ENCODE measurements at places on chromosomes 7 and 10.

- no peak for DNase-seq
Observed at GRCh38 chr7:158956805-158957509, 100.6 kb downstream of the DYNC2I1 start.

DNA sequence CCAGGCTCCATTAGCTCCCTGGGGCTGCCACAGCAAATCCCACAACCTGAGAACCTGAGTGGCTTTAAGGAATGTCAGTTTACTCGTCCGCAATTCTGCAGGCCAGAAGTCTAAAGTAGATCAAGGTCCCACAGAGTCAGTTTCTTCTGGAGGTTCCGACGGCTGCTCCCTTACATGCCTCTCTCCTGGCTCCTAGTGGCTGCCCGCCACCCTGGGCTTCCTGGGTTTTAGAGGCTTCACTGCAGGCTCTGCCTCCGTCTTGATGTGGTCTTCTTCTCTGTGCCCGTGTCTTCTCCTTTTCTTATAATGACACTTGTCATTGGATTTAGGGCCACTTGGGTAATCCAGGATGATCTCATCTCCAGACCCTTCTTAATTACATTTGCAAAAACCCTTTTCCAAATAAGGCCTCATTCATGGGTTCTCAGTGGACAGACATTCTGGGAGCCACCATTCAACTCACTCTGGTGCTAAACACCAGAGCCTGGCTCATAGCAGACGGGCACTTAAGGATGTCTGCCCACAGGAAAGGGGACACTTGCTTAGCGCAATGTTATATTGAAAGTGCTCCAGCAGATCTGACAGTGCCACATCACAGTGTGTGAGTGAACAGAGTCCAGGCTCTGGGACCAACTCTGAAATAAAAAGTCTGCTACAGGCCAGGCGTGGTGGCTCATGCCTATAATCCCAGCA, 77.6 kb downstream of the VWC2 start:
- DNase-seq, result no peak

GRCh38 chr10:91838199-91838598, 40.0 kb downstream of the TNKS2 start:
- DNase-seq, result no peak

DNA sequence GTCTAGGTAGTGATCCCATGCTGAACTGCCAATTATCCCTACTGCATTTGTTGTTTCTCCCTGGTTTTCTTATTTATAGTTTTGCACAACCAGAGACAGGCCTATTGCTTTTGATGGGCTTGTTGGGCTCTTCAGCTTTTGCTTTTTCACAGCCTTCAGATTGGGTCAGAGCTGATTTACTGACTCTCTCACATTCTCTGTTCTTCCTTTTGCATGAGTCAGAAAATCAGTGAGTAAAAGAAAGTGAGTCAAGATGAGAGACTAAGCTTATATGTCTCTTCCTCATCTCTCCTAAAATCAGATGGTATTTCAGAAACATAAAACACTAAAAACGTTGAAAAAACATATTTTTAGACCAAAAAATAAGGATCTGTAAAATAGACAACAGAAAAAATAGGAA, 1135.4 kb downstream of the XPNPEP1 start:
- no peak for DNase-seq

- no peak for DNase-seq
Observed at GRCh38 chr10:33493497-33493896, 159.0 kb upstream of the NRP1 start.

GRCh38 chr7:129146237-129146979, 1.9 kb downstream of the TSPAN33 start:
- no peak for DNase-seq

GRCh38 chr7:33248671-33249070, 119.3 kb downstream of the BBS9 start:
- DNase-seq, result no peak

- no peak for DNase-seq
Observed at GRCh38 chr10:27534161-27534700, 30.1 kb downstream of the RAB18 start.

DNA sequence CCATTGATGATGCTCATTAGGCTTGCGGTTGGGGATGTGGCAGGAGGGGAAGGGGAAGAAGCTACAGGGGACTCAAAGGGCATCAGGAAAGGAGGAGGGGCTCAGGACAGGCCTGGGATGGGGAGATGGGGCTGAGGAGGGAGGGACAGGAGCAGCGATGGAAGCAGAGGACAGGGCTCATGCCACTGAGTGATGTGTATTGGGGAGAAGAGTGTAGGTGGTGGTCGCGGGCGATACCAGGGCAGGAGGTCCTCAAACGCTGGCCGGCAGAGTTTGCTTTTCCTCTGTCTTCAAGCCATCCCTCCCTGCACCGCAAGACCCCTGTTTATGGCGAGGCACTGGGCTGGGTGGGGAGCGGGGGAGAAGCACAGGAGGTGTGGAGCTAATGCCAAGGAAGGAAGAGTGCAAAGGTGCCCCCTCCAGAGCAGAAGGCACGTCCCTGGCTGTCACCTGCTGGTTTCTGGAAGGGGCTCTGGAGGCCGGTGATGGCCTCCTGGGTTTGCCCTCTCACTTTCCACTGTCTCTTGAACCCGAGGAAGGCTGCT, 134.7 kb downstream of the SVIL start:
- no peak for DNase-seq

DNA sequence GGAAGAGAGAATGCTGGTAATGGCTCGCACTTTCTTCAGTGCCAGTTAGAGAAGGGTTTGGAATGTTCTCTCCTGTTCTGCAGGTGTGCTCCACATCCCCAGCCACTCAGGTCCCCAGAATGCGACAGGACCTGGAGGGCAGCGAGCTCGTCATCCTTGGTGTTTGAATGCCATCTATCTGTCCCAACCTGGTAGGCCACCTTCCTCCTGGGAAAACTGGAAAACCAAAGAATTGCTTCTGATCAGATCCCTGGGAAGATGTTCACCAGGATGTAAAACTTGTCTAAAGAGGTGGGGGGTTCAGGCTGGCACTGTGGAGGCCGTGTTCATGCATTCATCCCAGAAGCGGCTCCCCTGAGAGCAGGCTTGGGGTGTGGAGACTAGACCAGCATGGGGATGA, 379.5 kb downstream of the GLRX3 start:
- DNase-seq, result no peak

GRCh38 chr10:72173619-72174296, 42.1 kb upstream of the ANAPC16 start:
- no peak for DNase-seq

DNA sequence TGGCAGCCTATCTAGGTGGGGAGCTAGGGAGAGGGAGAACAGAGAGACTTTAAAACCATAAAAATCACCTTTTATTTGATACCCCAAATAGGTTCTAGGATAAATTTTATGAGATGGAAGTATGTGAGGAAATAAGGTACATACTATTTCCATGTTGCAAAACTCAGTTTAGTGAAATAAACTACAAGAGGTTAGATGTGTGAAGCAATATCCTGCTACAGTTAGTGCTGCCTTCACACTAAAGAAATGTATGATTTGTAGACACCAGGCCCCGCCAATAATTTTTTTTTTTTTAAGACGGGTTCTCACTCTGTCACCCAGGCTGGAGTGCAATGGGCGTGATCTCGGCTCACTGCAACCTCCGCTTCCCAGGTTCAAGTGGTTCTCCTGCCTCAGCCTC, 34.4 kb upstream of the RSBN1L start:
- DNase-seq, result no peak
